Activated naive CD4-positive, alpha-beta T cell treated with anti-CD3 and anti-CD28 coated beads, Interleukin-2, amount 10 ng/mL, durations not matched to agents 7 days and 5 days (primary cell): ENCODE measurements at places on chromosomes 1 and 21.

DNA sequence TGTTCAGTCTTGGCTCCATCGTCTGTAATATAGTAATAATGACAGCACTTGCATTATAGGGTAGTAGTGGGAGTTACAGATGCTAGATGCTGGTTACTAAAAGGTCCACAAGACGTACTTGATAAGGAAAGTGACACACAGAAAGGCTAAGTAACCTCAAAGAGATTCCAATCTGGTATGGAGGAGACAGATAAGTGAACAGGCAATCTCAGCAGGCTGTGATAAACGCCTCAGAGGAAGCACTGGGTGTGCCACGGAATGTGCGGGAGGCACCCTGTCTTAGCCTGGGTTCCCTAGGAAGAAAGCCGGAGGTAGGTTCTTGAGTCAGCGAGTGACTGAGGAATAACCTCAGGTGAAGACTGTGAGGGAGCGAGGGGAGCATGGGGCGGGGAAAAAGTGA, 4.6 kb upstream of the CTPS1 start:
- no peak for DNase-seq

DNA sequence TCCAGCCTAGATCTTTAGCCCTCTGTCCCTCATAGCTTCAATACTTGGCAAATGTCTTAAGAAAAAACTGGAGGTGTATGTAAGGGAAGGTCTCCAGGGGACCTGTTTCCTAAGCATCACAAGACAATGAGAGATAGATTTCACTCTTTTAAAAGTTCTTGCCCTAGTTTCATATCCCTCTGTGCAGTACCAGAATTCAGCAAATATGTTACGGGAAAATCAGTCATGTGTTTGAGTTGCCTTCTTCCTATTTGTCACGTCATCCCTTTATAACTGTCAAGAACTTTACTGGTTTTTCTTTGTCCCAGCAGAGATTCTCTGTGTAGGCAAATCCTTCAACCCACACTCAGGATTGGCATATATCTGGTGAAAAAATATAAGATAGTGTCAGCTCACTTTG, 32.3 kb downstream of the DNASE2B start:
- no peak for DNase-seq

GRCh38 chr1:58227604-58228003, 318.9 kb downstream of the OMA1 start:
- no peak for DNase-seq

GRCh38 chr1:185719021-185719420, 15.2 kb upstream of the HMCN1 start:
- DNase-seq = no peak

- no peak for DNase-seq
These were observed 1.5 kb downstream of the SPATC1L start for GRCh38 chr21:46182548-46183336.

- DNase-seq = peak; percentile 62
These were observed 27.4 kb downstream of the C1orf116 start for GRCh38 chr1:207004931-207005830.

GRCh38 chr1:239317948-239318347, 68.4 kb upstream of the CHRM3 start:
- no peak for DNase-seq

GRCh38 chr1:160727316-160727640, 11.8 kb upstream of the SLAMF7 start:
- no peak for DNase-seq

GRCh38 chr1:177913762-177914540, 55.9 kb downstream of the SEC16B start:
- DNase-seq = no peak

GRCh38 chr1:201647094-201647493, 108.2 kb downstream of the NAV1 start:
- DNase-seq = no peak

DNA sequence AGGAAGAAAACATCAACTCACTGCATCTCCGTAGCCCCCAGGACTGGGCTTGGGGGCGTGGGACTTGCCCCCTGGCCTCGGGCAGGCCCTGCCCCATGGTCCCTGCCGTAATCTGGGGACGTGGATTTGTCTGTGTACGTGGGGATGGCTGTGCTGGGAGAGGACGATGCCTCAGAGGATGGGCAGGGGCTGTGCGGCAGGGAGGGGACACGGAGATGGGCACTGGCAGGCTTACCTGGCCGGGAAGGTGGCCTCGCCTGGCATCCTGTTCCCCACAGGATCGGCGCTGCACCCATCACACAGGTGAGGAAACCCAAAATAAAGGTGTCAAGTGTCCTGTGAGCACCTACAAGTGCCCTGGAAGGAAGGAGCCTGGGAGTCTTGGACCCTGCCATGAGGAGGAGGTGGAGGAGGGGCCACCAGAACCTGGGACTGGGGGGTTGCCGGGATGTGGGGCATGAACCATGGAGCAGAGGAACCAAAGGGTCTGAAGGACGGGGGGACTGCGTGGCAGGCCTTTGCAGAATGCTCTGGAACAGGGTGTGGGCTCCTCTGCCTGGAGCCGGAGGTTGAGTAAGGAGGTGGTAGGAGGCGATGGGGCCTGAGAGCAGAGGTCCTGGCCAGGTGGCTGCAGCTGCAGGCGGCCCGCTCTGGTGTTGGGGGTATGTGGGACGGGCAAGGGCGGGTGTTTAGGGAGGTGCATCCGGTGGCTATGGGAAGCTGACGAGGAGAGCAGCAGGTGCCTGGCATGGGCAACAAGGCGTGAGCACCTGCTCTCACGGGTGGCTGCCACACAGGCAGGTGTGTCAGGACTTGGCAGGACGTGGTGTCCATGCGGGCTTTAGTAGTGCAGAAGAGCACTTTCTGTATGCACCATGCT, 27.8 kb upstream of the LRRC3 start:
- peak; percentile 20 for DNase-seq

DNA sequence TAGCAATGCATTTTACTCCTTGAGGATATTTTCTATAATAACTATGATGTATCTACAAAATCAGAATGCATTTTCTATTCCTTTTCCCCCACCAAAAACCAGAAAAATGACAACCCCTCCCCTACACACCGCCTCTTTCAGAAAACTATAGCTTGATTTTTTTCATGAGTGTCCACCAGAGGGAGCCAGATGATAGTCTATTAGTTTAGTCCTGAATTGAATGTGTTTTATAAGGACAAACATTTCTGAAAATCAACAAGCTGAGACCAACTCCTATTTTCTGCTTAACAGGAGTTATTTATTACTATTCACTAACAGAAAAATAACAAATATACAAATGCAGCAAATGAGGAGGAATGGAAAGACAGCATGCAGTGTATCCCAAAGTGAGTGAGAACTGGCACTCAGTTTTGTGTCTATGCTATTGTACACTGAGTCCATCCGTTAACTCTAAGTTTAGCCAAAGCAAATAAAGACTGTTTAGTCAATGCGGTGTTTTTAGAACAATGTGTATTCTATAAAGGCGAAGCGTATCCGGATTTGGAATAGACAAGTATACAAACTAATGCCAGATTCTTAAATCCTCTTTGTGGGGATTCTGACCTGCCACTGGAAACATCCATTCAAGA, 182.6 kb downstream of the VAV3 start:
- DNase-seq = peak; percentile 40

DNA sequence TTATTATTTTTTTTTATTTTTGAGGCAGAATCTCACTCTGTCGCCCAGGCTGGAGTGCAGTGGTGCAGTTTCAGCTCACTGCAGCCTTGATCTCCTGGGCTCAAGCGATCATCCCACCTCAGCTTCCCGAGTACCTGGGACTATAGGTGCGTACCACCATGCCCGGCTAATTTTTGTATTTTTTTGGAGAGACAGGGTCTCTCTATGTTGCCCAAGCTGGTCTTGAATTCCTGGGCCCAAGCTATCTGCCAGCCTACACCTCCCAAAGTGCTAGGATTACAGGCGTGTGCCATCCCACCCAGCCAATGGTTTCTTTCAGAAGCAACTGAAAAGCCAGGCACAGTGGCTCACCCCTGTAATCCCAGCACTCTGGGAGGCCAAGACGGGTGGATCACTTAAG, 2.3 kb downstream of the KRTCAP2 start:
- no peak for DNase-seq

- no peak for DNase-seq
These were observed 449.1 kb downstream of the GPATCH2 start for GRCh38 chr1:217181756-217182155.

DNA sequence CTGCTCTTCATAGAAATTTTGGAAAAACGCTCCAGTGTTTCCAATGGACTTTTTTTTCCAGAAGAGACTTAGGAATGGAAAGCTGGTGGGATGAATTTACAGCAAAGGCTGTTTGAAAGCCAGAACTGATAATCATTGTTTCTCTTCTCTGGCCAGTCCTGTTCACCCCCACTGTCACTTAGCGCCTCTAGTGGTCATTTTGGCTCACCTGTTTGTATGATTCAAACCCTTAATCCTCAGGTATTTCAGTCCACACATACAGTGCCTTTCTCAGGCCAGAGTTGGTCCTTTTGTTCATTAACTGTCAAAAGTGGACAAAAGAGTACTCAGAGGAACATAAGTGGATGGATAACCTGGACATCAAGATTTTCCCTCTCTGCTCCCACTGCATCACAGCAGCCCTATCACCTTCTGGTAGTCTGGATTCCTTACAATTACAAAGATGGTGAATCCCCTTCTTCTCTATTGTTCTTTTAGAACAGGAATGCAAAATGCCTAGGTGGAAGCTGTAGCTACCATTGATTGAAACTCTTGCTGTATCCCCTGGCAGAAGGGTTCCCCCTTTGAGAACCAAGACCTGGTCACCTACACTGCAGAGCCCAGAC, 177.6 kb upstream of the OLFM3 start:
- DNase-seq = no peak

DNA sequence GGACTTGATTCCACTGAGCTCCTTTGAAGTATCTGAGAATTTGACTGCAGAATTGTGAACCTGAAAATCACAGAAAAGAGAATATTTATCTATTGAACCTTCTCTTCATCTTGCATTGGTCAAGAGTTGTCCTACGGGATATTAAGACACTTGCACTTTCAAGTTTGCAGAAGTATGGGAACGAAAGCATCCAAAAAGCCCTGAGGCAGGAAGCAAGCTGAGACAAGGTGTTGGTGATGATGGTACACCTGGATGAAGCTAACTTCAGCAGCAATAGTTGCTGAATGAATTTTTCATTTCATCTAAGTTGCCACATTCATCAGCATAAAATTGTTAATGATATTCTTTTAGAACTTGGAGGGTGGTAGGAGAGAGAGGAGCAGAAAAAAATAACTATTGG, 686.6 kb upstream of the ADAMTS5 start:
- no peak for DNase-seq

DNA sequence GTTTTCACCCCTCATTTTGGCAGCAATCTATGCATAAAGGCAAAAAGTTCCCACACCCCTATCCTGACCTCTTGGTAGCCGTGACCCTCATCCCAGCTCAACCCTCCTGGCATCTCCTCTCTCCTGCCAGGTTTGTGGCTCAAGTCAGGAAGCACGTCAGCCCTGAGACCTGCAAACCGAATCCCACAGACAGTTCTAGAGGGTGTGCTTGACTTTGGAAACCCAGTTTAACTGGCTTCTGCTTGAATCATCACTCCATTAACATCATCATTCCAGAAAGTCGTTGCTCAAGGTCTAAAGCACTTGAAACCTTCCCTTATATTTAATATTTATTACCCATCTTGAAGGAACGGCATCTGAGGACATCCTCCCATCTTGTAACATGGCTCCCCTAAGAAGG, 133.4 kb upstream of the ERG start:
- DNase-seq = no peak

DNA sequence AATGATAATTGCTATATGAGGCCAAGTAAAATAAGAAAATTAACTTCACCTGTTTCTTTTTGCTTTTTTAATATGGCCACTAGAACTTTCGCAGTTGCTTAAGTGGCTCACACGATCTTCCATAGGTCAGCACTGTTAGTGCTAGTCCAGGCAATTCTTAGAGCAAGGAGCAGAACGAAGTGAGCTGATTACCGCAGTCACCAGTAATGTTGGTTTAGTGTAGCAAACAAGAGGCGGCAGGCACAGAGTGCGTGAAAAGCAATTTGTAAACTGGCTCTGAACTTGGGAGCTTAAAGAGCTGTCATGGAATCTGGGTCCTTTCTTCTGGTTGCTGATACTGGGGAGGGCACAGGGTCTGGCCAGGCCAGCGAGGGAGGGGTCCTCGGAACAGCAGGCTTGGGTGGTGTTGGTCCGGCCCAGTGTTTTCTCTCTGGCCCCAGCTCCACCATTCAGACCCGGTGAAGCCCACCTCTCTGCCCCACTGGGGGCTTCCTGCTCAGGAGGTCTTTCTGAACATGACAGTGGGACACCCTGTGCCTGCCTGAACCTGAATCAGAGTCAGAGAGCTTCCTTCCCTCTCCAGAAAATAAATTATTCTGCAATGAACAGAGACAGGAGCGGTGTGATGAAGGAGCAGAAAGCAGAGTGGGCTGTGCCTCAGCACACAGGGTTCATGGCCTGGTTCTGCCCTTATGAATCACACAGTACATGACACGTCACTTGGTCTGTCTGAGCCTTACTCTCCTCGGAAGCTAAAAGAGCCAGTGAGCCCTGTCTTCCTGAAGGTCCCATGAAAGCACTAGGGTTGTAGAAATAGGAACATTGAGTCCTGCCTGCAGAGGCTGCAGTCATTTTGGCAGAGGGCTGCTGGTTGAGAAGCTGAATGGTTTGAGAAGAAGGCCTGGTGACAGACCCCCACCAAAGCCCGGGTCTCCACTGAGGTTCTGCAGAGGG, 11.9 kb downstream of the ETS2 start:
- DNase-seq = no peak

- DNase-seq = no peak
These were observed 26.9 kb downstream of the IGSF21 start for GRCh38 chr1:18134324-18135046.

- DNase-seq = no peak
These were observed 152.2 kb downstream of the SIPA1L2 start for GRCh38 chr1:232477728-232478127.

DNA sequence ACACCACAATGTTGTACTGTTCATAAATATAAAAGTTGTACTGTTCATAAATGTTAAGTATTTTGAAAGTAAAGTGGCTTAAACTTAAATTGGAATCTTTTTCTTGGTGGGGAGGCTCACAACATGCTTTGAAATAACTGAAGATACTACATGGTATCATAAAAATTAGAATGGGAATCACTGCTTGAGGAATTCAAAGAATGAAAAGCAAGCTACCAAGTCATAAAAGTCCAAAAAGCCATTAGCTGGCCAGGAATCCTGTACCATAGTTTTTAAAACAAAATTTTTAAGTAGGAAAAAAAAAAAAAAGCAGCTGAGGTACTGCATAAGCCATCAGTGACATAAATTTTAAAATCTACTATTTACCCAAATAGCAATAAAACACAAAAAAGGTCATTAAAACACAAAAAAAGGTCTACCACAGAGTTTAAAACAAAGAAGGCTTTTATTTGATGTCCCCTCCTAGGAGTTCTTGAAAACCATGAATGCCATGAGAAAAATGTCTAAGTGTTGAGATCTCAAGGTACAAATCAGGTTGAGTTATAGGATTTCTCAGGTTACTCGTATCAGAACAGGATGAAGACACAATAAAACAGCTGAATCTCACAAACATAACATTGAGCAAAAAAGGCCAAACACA, 8.6 kb downstream of the ZZZ3 start:
- DNase-seq = no peak

- DNase-seq = no peak
These were observed 13.4 kb downstream of the OSCP1 start for GRCh38 chr1:36436821-36437220.
